ENCODE measurements at places on chromosomes 4 and X.

GRCh38 chrX:84415140-84415539, 87.1 kb downstream of the HDX start:
- no peak for DNase-seq

DNA sequence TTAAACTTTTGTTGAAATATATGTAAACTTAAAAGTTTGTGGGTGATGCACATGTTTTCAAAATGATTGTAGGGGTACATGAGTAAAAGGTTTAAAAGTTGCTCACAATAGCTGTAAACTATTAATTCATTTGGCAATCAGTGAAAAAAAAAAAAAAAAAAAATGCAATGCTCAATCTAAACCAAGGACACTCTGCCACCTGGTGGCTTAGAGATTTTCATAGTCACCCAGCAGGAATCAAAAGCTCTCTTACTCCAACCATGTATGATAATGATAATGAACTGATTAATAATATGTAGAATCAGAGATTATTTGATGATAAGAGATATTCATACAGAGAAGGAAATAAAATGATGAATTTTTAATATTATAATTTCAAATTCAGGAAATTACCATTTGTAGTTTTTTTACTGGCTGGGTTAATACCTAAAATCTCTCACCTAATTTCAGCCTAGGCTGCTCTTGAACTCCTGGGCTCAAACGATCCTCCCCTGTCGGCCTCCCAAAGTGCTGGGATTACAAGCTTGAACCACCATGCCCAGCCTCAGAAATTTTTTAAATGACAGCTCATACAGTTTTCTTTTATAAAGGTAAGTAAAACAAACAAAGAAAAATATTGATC, 46.9 kb upstream of the SLC25A4 start:
- DNase-seq: no peak

GRCh38 chr4:39341075-39341725, 25.0 kb downstream of the RFC1 start:
- DNase-seq: no peak

DNA sequence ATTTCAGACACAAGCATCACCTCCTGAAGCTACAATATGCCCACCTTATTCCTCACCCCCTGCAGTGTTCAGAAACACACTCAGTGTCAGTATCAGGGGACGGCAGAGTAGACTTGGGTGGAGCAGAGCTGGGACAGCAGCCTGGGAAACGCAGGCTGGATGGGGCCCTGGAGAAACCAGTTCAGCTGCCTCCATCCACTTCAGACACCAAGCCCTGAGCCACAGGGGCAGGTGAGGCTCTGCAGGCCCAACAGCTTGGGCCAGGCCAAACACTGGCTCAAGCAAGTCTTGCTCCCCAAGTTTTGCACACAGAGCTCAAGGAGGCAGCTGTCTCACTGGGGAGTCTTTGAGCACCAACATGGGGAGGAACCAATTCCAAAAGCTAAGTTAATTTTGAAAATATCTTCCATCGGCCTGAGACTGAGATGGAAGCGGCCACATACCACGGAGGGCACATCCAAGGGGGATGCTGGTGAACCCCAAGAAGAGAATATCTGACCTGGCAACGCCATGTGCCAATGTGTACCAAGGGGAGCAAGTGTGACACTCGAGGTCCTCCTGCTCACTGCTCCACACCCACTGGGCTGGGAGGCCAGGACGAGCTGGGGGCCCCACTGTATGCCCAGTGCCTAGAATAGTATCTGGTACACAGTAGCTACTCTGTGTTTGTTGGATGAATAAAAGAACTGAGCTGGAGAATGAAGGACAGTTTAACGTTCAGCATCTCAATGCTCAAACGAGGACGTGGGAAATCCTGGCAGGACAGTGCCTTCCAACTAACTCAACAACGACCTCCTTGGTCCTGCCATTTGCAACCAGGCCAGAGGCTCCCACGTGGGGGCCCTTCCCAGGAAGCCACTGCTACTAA, 45.6 kb downstream of the PPP2R2C start:
- DNase-seq: no peak

DNA sequence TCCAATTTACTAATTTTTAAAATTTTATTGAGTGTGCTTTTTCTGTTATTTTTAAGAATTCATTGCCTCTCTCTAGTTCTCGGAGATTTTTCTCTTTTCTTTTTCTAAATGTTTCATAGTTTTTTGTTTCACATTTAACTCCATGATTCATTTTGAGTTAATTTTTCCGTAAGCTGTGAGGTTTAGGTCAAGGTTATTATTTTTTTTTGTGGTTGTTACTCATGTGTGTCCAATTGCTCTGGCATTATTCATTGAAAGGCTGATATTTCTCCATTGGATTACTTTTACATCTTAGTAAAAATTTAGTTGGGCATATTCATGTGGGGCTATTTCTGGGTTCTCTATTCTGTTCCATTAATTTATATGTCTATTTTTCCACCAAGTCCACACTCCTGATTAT, 220.8 kb downstream of the MID1IP1 start:
- DNase-seq: no peak

- no peak for DNase-seq
Measured at GRCh38 chr4:118799231-118799942, 36.5 kb downstream of the SEC24D start.

GRCh38 chr4:60743654-60744053, 456.5 kb upstream of the ADGRL3 start:
- no peak for DNase-seq

DNA sequence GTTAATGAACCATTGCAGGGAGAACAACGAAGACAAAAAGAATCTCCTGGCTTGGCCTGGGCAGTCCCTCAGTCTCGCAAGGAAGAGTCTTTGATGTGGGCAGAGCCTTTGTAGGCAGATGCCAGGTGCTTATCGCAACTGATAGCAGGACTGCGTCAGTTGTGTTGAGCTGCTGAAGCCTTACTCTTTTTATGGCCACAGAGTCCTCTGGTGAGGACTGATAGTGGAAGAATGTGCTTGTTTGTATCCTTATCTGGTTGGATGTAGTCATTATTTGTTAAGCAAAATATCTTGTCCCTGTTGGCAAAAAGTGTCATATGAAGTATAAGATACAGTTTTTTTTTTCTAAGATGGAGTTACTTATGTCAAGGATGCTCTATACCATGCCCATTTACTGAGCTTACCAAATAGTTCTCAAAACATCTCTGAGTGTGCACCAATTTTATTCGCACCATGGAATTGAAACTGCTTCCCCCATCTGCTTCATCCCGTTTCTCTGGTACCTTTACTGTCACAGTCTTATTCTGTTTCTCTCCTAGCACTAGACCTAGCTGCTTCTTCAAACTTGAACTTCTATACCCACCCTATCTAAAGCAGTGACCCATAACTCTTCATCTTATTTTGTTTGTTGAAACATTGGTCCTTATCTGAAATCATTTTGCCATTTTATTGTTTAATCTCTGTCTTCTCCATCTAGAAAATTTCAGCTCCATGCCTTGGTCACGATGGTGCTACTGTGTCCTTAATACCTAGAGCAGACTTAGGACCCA, 47.0 kb upstream of the SPRY1 start:
- DNase-seq: no peak

GRCh38 chr4:56817840-56818491, 3.5 kb downstream of the SPINK2 start:
- DNase-seq: no peak

DNA sequence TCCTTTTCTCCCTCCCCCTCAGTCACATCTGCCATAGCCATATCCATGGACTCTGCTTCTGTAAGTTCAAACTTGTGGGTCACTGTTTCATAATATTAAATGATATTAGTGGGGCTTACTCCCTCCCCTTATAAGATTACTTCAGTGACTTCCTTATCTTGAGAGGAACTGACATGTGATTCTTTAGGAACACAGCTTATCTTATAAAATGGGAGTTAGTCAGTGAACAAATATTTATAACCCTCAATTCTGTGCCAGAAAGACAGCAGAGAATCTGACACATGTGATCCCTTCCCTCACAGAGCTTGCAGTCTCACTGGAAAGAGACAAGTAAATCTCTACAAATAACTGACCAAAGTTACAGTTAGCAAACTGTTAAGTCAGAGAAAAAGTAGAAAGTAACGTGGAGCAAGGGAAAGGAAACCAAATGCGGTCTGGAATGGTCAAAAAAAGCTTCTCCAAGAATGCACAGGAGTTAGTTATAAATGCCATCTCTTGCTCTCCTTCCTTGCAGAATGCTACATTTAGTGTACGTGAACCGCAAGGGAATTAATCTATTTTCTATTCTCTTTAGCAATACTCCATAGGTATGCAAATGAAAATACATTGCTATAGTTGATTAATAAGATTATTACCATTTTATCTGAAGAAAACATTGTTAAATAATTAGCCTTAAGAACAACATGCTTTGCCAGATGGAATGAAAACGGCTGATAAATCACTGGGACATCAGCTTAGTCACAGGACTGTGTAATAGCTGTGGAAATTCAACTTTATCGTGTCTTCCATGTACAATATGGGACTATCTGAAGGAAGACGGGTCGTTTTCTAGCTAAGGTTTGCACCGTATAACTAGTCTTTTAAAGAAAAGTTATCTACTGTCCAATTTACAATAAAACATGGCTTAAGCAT, 29.0 kb downstream of the SGMS2 start:
- no peak for DNase-seq

GRCh38 chr4:95898226-95898625, 58.3 kb downstream of the PDHA2 start:
- DNase-seq: no peak

DNA sequence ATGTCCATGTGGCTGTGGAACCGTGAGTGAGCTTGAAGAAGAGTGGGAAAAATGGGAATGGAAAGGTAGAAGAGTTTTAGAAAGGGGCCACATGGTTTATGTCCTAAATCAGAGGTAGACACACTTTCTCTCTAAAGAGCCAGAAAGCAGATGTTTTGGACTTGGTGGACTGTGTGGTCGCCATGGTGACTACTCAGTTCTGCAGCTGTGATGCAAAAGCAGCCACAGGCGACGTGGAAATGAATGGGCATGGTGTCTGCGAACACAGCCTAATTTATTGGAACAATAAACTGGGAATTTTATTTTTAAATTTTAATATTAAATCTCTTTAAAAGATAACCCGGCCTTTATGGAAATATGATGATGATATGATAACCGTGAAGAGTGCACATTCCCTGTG, 386.0 kb upstream of the FAT1 start:
- no peak for DNase-seq

DNA sequence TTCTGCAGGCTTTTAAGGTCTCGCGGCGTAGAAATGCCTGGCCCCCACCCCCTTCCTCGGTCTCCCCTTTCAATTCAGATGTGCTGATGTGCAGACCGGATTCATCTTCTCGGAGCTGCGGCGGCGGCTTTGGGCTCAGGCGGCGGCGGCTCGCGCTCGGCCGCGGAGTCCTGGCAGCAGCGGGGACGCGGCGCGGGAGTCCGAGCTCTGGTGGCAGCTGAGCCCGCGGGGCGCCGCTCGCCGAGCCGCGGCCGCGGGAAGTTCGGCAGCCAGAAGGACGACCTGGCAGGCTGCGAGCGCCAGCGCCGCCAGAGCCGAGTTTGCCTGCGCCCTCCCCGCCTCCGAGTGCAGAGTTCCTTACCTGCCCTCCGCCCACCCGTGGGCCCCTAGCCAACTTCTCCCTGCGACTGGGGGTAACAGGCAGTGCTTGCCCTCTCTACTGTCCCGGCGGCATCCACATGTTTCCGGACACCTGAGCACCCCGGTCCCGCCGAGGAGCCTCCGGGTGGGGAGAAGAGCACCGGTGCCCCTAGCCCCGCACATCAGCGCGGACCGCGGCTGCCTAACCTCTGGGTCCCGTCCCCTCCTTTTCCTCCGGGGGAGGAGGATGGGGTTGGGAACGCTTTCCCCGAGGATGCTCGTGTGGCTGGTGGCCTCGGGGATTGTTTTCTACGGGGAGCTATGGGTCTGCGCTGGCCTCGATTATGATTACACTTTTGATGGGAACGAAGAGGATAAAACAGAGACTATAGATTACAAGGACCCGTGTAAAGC, 448 bp downstream of the TLL1 start:
- no peak for DNase-seq

DNA sequence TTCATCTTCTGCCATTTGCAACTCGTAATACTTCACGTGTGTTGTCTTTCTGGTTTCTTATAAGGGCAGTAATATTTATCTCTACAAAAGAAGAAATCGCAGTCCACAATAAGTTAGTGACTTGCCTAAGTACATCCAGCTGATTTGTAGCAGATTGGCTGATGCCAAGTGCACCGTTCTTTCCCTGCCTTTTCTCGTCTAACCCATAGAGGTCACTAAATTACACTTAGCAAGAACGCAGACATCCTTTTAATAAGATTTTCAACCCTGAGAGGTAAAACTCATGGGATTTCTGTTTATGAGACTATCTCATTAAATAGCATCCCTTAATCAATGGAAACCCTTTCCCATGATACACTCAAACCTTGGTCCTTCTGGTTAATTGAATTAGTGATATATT, 408.6 kb upstream of the ACTRT1 start:
- DNase-seq: no peak

- no peak for DNase-seq
Measured at GRCh38 chr4:176052744-176053143, 12.9 kb upstream of the WDR17 start.

DNA sequence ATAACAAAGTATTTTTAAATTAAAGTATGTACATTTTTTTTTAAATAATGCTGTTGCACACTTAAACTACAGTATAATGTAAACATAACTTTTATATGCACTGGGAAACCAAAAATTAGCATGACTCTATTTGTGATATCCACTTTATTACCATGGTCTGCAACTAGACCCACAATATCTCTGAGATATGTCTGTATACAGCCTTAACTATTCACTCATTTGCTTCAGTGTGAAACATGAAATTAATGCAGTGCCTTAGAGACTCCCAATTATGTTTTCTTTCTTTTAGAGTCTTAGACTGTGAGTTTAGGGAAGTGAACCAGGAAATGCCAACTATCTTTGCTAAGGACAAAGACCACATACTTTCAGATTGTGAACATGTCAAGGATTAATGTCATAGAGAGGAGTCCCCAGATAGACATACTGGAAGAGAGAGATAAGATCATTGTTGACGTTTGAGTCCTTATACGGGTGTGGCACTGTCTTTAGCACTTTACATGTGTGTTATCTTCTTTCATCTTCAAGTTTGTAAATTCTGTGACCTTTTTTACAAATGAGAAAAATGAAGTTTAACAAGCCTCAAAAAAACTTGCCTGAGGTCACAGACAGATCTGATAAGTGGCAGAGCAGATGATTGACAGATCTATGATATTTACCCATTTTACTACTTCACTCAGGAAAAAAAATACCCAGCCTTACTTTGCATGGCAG, 23.2 kb downstream of the CXorf58 start:
- DNase-seq: no peak

DNA sequence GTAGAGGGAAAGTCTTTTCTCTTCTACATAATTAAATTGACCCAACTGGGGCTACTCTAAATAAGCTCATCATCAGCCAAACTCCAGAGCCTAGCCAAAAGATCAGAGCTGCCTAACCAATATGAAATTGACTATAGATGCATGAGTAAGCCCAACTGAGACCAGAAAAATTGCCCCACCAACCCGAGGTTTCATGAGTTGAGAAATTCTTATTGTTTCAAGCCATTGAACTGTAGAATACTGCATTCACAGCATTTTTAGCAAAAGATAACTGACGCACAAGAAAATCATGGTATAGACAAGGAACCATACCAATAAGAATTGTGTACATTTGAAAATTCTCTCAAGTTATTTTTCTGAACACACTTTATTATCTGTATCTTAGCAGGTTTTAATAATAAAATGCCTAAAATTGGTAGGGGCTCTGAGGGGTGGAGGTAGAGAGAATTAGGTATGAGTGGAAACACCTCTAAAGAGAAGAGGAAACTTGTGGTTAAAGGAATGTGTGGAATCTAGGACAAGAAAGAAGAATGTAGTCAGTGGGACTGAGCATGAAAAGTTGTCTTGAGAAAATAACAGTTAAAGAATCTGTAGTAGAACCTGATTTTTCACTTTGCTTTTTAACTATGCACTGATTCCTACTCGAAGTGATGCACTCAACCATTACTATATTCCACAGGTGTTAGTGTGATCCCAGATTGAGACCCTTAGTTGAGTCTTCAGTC, 200.9 kb upstream of the PPP1R2C start:
- no peak for DNase-seq

Measured in activated CD8-positive, alpha-beta memory T cell treated with anti-CD3 and anti-CD28 coated beads for 1 hour (primary cell).